Neural crest cell (in vitro differentiated cells): ENCODE measurements at places on chromosomes 5 and 9.

DNA sequence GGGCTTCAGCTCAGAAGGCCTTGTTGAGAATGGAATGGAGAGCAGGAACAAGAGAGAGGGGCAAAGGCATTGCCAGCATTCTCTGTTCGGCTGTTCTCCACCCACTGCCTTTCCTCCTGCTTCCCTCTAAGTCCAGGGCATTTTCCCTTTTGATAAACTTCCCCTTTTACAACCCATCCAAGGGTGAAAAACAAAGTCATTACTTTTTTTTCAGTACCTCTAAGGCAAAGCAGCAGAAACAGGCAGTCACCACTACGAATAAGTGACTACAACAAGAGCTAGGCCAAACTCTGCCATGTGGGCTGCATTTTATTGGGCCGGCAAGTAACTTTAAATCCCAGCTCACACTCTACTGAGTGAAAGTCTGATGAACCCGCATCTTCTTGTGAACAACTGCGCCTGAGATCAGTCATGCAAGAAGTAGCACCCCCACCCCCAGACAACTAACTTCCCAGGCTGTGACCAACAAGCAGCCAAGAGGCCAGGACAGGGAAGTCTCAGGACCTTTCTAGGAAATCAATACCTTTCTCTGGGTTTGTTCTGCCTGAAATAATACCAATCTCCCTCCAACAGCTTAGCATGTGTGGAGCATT lies 13.1 kb downstream of the IL7R start:
- no peak for DNase-seq

DNA sequence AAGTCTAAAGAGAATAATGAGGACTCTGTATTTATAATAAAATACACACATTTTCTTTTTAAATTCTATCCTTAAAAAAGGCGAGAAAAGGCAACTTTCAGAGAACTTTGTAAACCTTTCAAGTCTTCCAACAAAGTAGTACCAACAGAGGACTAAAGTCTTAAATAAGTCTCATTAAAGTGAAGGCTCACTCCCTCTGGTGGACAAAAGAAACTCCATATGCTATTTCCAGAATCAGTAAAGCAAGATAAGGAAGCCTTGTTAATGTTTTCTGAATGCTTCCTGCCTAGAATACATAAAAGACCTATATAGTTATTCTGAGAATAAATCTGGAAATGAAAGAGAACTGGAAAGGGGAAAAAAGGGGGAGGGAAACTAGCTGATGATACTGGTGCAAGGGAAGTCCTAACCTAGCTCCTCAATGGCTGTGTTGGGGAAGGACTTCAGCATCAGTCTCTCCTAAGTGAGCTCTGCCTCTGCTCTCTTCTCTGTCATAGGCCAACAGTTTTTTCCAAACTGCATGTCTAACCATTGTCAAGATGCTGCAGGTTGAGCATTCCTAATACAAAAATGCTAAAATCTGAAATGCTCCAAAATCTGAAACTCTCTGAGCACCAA lies 7.2 kb downstream of the HMGCS1 start:
- DNase-seq = no peak

- DNase-seq = no peak
Measured at GRCh38 chr9:120261419-120261818, 318.5 kb downstream of the CDK5RAP2 start.

GRCh38 chr5:112737463-112738190 lies at the start of gene APC:
Gene APC (plus strand): TSS chr5:112737885. CDS start chr5:112754891, 17,006 bp downstream.
- DNase-seq = peak; percentile 82

DNA sequence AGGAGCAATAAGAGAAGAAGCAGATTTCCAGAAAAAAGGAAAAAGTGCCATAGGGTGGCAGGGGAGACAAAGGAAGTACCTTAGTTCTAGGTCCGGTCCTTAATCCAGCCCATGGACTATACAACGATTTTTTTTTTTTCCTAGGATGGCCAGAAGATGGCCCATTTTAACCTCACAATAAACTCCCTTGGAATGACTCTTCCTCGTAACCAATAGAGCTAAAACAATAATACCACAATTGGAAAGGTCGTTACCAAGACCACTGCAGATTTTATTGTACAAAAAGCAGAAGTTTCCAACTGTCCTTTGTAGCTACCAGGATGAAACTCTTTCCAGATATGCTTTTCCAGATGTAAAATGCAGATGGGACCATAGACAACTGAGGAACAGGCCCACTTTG lies 34.4 kb upstream of the SSBP2 start:
- no peak for DNase-seq

GRCh38 chr9:131831380-131832165 lies 91.7 kb upstream of the RAPGEF1 start:
- DNase-seq = no peak

GRCh38 chr9:100346836-100347235 lies 5.9 kb downstream of the TEX10 start:
- DNase-seq = no peak

DNA sequence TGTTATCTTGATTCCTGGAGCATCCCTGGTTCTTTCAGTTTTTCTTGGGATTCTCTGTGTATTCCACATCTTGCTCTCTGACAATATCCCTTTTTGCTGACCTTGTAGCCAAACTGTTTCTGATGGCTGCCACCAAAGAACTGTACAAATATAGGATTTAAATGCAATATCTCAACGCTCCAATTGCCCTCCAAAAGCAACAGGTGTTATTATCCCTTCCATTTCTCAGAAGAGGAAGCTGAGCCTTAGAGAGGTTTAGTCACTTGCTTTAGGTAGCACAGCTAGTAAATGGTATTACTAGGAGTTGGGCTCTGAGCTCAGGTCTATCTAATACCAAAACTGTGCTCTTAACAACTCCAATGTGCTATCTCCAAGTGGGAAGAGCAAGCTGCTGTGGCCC lies 24.2 kb upstream of the HAND1 start:
- DNase-seq = no peak

GRCh38 chr5:143068712-143069111 lies 298.5 kb downstream of the ARHGAP26 start:
- DNase-seq = no peak

DNA sequence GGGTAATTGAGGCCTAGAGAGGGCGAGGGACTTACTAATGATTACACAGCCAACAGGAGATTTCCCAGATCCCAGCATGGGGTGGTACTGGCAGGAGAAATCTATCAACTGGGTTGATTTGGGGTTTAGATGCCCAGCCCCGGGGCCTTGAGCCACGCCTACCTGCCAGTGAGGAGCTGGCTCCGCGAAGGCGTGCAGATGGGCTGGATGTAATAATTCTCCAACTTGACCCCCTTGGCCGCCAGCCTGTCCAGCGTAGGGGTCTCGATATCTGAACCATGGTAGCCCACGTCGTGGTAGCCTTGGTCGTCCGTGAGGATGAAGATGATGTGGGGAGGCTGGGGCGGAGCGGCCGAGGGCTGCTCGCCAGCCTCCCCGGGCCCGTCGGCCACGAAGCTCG lies 804 bp downstream of the ARSI start:
- no peak for DNase-seq

GRCh38 chr9:84703793-84704192 lies 34.3 kb downstream of the NTRK2 start:
- no peak for DNase-seq

DNA sequence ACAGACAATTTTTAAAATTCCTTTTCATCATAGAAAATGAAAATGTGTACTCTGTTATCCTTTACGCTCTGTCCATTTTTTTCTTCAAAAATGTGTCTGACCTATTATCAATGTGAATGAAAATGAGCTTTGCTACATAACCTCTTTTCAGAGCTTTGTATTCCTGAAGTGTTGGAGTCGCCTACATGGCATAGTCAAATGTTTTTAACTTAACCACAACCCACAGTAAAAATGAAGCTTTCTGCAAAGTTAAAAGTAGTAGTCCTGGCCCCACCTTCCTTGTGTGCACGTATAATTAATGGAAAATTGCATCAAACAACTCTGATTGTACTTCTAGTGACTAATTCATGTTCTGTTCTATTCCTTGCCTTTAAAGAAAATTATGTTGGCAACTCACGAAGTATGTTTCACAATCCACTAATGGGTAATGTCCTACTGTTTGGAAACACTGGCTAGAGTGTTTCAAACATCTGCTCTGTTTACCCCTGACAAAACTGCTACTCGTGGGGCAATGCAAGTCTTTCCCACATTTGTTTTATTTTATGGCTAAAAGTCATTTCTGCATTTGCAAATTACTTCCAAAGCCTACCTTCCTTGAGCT lies 18.6 kb upstream of the PSAT1 start:
- DNase-seq = no peak

DNA sequence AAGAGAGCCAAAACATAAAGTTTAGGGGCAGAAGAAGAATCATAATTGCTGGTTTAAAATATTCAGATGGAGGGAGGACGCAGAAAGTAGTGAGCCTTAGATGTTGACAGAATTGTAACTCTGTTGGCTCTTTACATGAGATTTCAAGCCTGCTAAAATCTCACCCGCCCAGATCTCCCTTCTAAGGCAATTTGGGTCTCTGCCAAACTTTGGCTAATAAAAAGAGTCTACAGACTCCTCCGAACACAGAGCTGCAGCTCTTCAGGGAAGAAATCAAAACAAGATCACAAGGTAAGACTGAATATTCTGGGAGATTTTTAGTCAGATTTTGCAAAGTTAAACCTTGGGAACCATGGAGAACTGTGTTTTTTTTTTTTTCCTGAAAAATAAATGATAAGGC lies at the start of gene IL33:
Gene IL33 (plus strand): TSS at position 246 of the 400 bp plus-strand sequence. CDS start 25,888 bp downstream, outside the sequence.
- DNase-seq = no peak

GRCh38 chr9:88641456-88642240 lies 106.7 kb downstream of the NXNL2 start:
- no peak for DNase-seq

GRCh38 chr5:142110046-142110531 lies 1.5 kb downstream of the NDFIP1 start:
- DNase-seq = no peak

GRCh38 chr5:57850109-57850508 lies 367.5 kb upstream of the ACTBL2 start:
- no peak for DNase-seq
